ENCODE measurements at places on chromosomes 2 and 18.

DNA sequence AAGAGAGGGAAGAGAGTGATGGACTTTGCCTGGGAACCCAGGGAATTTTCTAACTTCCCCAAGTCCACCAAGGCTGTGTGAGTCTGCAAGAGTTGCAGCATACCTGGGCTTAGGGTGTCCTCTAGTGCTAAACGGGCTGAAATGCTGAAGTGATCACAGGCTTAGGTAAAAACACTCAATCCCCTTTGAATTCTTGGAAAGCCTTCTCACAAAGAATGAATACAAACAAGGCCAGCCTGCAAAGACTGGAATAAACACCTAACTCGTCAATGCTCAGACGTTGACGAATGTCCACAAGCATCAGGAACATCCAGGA is 30.0 kb upstream of the BMP10 start:
- DNase-seq = peak; percentile 60

DNA sequence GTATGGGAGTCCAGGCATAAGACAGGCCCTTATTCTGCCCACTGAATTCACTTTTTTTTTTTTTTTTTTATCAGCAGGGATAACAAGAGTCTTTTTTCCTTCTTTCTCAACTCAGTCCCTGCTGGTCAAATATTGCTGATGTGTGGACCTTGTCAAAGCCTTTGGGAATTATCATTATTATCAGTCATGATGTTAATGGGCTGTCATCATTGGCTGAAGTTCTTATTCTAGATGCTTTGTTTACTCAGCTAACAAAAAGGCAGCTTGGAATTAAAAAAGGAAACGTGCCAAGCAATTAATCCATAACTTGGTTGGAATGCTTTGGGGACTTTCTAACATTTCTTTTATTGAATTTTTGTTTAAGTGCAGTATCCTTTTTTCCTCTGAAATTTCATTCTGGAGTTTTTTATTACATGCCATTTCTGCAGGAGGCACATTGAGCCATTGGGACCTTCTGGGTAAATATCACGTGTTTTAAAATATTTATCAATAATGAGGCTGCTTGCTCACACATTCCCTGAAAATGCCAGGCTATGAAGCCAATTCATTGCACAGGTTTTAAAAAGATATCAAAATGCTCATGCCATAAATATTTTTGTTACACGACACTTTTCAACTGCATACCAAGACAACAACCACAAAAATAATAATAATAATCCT is 246.3 kb downstream of the TXNL1 start:
- DNase-seq = no peak

GRCh38 chr18:45920367-45920766 is 46.8 kb downstream of the EPG5 start:
- peak; percentile 86 for DNase-seq

DNA sequence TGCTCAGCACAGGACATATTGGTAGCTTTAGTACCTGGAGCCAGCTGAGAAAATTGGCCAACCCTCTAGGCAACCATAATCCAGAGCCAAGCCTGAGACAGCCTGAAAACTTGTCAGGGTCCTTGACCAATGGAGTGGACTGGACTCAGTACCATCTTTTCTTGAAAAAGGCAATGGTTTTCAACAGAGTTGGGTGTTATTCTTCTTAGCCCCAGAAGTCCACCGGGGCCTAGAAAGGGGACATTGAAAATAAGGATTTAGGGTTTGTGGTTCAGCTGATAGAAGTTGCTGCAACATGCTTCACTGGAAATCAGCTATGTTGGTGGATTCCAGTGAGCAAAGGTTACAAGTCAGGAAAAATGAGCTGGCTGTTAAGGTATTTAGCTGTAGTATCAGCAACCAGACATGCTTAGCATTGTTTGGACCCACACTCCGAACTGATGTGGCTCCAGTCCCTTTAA is 22.1 kb upstream of the CNOT11 start:
- DNase-seq = peak; percentile 39

DNA sequence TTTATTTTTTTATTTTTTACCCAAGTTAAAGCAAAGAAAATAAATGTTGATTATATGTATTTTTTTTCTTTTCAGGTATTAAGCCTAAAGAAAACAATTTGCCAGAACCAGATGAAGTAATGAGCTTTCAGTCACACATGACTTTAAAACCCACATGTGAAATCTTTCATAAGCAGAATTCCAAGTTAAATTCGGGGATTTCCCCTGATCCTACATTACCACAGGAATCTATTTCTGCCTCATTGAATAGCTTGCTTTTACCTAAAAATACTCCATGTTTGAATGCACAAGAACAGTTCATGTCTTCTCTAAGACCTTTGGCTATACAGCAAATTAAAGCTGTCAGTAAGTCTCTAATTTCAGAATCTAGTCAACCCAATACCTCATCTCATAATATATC is 26.6 kb downstream of the GEN1 start:
- no peak for DNase-seq

GRCh38 chr18:69916412-69916811 is 31.3 kb downstream of the CD226 start:
- DNase-seq = no peak

- no peak for DNase-seq
These were observed 157.5 kb downstream of the MGAT5 start for GRCh38 chr2:134411279-134411827.

- peak; percentile 42 for DNase-seq
These were observed 148.5 kb downstream of the FMNL2 start for GRCh38 chr2:152483276-152484063.

- DNase-seq = no peak
These were observed 203.7 kb upstream of the DLGAP1 start for GRCh38 chr18:4658804-4659203.

- no peak for DNase-seq
These were observed 98.8 kb downstream of the INHBB start for GRCh38 chr2:120444691-120445240.

DNA sequence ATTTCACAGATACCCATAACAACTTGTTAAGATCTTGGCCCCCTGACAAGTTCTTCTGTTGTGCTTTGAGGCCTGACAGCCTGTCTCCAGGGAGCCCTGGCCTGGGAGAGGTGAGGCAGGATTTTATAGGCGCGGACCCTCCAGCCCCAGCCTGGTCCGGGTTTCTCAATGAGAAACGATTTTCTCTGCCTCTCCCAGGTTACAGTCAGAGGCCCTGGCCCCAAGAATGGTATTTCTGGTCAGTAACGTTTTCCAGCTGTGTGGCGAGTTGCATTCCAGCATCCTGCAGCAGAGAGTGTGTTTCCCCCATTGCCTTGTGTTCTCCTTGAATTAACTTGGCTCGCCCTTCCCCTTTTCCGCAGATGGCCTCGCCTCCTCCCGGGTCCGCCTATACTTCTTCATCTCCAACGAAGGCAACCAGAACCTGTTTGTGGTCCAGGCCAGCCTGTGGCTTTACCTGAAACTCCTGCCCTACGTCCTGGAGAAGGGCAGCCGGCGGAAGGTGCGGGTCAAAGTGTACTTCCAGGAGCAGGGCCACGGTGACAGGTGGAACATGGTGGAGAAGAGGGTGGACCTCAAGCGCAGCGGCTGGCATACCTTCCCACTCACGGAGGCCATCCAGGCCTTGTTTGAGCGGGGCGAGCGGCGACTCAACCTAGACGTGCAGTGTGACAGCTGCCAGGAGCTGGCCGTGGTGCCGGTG is 3.0 kb downstream of the INHBB start:
- no peak for DNase-seq

- DNase-seq = no peak
These were observed 85.7 kb downstream of the CEP192 start for GRCh38 chr18:13076886-13077285.

DNA sequence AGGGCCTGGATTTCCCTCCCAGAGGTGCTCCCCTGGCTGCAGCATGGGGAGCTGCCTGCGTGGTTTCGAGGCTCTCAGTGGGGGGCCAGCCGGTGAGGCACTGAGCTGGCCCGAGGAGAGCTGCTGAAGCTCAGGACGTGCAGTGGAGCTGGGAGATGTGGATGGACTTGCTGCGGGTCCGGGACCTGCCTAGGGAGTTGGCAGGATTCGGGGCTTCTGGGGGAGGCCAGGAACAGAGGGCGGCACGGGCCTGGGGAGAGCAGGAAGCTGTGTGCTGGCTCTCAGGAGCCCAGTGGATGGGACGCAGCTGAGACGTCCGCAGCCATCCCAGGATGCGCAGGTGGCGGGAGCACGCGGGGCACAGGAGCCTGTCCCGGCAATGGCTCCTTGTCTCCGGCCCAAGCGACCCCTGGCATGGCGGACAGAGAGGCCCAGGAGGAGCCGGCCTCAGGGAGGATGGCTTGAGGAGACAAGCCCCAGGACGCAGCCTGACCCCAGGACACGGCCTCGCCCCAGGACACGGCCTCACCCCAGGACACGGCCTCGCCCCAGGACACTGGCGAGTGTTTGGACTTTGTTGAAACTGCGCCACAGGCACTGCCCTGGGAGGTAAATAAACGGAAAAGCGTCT is 116.1 kb downstream of the NFATC1 start:
- DNase-seq = no peak

Measured in fibroblast of pulmonary artery (primary cell).